ENCODE measurements at places on chromosomes 2 and 18.
A peak's percentile ranks its signal among the peaks of the same experiment; 100 is the strongest.

DNA sequence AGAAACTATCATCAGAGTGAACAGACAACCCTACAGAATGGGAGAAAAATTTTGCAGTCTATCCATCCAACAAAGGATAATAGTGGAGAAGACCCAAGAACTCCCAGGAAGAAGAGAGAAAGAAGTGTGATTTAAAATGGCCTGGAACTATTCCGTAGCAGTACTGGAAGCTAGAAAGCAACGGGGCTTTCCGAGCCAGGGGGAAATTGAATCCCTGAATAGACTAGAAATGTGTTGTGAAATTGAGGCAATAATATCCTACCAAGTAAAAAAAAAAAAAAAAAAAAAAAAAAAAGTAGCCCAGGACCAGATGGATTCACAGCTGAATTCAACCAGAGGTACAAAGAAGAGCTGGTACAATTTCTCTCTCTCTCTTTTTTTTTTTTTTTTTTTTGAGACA, 69.3 kb downstream of the FARP2 start:
- DNase-seq, result no peak

DNA sequence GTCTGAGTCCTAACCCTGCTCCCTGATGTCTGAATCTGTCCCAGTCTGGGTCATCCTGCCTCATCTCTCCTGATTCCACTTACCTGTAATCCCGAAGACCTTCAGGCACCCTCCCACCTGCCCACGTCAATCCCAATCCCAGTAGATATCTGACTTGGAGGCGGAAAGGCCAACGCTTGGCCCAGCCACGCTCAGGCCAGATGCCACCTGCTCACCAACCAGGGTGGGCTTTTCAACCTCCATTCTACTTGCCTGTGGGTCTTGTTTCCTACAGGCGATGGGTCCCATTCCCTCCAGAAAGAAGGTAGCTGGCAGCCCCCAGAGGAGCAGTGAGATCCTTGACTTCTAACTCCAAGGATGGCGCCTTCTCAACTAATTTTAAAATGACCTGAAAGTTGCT, 59.7 kb downstream of the INPP5D start:
- no peak for DNase-seq

DNA sequence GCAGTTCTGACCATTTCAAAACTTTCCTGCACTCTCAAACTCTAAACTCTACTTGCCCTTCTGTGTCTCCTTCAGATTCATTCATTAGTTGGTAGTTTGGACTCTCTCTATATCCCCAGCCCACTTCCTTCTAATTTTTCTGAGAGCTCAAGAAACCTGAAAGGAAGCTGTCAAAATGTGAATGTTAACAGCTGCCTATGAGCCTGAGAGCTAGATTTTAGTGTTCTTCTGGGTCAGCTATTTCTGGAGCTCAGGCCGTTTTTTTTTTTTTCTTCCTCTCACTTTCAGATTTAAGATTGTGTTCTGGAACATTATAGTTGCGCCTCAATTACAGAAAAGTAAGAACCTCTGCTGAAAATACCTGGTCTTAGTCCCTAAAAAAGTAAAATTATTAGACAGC, 73.1 kb downstream of the RTN4 start:
- no peak for DNase-seq

GRCh38 chr2:195666113-195666712, 9.2 kb downstream of the SLC39A10 start:
- DNase-seq, result no peak

GRCh38 chr2:120510751-120511395, 164.9 kb downstream of the INHBB start:
- no peak for DNase-seq

DNA sequence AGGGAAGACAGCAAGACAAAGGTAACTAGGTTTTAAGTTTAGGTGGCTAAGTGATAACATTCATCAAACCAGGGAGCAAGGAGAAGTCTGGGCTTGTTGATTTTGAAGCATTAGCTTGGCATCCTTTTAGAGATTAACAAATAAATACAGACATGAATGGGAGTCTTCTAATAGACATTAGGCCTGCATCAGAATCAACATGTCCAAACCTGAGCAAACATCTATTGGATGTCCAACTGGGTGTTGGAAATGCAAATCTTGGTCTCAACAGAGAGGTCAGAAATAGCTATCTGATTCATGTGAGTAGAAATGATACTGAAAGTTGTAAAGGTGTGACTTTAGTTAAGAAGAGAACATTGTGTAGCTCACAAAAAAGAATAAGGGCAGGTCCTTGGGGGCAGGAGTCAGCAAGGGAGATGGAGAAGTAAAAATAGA, 85.5 kb upstream of the RND3 start:
- DNase-seq, result no peak

DNA sequence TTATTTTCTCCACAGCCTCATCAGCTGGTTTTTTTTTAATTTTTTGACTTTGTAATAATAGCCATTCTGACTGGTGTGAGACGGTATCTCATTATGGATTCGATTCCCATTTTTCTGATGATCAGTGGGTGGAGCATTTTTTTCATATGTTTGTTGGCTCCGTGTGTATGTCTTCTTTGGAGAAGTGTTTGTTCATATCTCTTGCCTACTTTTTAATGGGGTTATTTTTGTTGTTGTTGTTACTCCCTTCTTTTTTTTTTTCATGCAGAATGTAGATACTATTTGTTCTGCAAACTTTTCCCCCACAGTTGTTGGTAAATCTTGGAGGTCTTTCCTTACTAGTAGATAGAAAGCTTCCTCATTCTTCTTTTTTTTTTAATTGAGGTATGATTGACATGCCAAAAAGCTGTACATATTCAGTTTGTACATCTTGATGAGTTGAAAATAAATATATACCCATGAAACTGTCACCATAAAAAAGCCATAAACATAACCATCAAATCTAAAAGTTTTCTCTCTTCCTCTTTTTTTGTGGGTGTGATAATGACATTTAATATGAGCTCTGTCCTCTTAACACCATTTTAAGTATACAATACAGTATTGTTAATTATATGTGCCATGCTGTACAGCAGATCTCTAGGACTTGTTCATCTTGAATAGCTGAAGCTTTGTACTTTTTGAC, 21.8 kb upstream of the NT5DC4 start:
- DNase-seq, result no peak

DNA sequence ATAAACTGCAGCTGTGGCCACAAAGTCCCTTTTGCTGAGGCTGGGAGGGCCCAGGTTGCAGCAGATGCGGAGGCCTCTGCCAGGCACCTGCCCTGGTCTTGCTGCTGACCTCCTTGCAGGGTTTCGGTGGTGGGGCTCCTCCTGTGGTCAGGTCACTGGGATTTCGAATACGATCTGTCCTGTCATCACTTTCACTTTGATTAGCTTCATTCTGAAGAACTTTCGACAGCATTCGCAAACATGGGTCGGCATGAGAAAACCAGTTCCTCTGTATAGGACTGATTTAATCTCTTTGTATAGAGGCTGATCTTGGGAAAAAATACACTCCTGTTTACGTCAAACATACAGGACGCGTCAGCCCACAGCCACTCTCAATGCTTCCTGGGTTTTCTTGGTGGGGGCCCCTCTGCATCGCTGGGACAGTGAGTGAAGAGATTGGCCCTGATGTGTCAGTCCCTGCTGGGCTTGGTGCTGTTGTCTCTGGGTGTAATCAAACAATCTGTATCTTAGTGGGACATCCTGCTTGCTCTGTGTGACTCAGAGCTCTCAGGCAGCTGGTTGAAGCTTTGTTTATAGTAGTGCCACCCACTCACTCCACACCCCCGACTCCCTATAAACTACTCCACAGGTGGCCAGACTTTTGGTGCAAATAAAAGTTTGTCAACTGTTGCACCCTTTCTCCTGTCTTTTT, 209.4 kb upstream of the CXCR4 start:
- DNase-seq, result no peak

DNA sequence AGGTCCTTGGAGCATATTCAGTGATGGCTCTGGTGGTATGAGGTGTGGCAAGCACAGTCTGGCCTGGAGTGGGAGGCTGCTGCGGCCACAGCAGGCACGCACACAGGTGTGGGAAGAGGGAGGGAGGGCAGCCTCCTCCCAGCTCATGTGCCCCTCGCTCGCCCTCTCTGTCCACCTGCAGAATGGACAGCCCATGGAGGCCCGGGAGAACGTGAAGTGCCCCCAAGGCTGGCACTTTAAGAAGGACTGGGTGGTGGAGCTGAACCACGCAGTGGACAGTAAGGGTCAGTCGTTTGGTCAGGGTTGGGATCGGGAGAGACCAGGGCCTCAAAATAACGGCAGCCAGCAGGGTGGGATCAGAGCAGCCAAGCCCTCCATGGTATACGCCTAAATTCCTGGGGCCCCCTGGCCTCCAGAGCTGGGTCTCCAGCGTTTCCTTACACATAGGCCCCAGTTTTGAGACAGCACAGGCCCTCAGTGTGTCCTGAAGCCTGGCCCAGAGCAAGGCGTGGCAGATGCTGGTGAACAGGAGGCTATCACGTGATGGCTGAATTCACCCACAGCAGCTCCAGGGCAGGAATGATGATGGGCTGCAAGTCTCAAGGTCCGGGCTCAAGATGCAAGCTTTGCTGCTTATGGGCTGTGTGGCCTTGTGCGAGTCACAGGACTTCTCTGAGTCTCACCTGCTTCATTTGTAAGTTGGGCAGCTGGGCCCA, 47.9 kb downstream of the FER1L5 start:
- no peak for DNase-seq

- no peak for DNase-seq
Observed at GRCh38 chr2:241461693-241462677, 46.4 kb downstream of the STK25 start.

DNA sequence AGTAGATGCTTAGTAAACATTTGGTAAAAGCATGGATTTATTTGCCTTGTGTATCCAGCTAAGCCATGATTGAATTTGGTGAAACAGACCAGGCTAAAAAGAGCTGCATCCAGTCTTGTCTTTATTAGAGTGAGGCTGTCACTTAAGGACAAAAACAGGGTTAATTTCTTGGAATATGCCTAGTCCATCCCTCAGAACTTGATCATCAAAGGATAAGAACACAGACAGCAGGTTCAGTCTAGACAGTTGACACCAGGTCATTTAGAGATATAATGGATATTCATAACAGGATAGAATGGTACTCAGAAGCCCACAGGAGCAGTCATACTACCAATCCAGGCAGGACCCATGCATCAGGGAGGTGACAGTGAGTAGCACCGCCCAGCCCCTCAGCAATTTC, 434.9 kb upstream of the ST6GAL2 start:
- DNase-seq, result no peak

GRCh38 chr18:59846814-59847490, 52.8 kb upstream of the PMAIP1 start:
- no peak for DNase-seq

GRCh38 chr2:149400997-149401396, 70.6 kb downstream of the LYPD6 start:
- DNase-seq, result no peak

DNA sequence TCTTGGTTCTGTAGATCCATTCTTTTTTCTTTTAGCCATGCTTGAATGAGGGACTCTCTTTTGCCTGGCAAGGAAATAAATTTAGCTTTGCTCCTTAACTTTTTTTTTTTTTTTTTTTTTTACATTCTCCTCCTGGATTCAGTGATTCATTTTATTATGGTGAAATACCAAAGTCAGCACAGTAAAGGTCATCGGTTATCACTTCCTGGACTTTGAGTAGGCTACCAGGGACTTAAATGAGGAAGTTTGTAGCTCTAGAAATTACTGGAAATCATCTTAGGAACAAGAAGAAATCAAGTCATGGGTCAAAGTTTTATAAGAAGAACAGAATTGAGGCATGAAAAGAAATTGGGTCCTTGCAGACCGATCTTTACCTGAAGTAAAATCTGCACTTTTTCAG, 75.0 kb downstream of the SOCS6 start:
- DNase-seq, result no peak

DNA sequence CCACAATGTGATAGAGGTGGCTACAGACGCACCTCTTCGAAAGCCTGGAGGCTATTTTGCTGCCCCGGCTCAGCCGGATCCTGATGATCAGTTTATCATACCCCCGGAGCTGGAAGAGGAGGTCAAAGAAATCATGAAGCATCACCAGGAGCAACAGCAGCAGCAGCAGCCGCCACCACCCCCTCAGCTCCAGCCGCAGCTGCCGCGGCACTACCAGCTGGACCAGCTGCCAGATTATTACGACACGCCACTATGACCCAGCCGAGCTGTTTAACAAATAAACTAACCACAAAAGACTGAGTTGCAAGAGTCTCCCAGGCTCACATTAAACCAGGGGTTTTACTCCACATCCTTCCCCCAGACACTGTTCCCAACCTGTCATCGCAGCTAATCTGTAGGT, 263.8 kb downstream of the PHLPP1 start:
- DNase-seq, result no peak

DNA sequence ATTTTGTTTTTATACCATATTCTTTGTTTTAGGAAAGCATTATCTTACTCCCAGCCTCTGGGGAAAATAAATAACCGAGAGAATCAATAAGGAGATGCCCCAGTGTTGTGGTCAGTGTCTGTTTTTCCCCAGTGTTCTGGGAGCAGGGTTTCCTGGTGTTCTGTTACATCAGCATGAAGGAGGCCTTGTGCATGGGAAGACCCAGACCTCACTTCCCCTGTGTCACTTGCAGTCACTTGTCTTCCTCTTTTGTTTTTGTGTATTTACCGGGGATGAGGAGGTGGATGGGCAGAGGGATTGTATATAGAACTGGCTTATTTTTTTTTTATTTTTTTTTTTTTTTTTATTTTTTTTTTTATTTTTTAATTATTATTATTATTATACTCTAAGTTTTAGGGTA, 45.0 kb upstream of the MGAT5 start:
- DNase-seq, result no peak

DNA sequence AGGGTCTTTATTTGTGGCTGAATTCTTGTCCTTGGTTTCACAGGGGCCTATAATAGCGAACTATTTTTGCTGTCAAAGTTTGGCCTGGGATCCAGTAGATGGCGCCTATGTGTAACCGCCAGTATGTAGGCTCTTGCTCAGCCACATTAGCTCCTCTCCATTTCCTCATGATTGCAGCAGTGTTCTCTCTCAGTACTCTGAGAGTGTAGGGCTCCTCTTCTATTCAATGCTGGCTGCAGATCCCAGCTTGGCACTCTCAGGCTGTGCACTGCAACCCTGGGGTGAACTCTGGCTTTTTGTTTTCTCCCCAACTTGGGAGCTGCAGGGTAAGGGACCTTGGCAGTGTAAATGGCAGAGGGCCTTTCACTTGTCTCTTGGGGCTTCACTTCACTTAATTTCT, 344.6 kb upstream of the CHAC2 start:
- DNase-seq, result peak; percentile 16

DNA sequence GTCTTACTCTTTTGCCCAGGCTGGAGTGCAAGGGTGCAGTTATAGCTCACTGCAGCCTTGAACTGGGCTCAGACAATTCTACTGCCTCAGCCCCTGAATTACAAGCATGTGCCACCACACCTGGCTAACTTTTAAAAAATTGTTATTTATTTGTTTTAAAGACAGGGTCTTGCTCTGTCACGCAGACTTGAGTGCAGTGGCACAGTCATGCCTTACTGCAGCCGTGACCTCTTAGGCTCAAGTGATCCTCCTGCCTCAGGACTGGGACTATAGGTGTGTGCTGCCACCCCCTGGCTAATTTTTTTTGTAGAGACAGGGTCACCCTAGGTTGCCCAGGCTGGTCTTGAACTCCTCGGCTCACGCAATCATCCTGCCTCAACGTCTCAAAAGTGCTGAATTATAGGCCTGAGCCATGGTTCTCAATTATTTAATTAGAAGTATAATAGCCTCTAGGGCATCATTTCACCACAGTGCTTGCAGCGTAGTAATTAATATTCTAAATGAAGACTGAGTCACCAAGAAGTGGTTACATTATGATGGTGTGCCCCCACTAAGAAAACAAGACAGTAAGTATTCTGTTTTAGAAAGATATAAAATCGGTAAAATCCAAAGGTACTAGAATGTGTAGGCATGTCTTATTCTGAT, 69.6 kb downstream of the EML4 start:
- no peak for DNase-seq

- DNase-seq, result no peak
Observed at GRCh38 chr2:69742322-69742952, 503 bp downstream of the ANXA4 start.

GRCh38 chr2:69589973-69590652, 53.4 kb downstream of the AAK1 start:
- no peak for DNase-seq
